ENCODE measurements at places on chromosomes 7 and 10.

DNA sequence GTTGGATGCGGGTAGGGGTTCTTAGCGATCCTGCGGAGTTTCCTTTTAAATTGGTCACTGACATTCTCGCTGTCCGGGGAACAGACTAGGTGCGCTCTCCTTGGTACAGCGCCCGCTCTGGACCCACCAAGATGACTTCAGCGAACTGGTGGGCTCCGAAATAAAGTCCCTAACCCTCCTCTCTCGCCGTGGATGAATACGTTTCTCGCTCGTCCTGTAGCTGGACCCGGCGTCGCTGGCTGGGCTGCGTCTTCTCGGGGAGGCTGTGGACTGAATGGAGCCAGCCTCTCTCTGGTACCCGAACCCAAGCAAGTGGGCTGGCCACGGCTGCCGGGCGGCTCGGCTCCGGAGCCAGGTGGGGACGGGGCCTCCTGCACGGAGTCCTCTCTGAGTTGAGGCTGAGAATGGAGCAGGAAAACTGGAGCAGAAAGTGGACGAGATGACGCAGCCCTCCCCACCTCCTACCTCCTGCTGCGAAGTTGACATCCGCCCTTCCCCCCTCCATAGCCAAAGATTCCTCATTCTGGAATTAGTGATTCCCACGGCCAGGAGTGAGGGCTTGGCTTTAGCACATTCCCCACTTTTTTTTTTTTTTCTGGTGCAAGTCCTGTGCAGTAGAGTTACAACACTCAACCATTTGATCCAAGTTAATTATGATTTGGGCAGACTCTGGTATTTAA lies 1.5 kb downstream of the UNC5B start:
- no peak for DNase-seq

DNA sequence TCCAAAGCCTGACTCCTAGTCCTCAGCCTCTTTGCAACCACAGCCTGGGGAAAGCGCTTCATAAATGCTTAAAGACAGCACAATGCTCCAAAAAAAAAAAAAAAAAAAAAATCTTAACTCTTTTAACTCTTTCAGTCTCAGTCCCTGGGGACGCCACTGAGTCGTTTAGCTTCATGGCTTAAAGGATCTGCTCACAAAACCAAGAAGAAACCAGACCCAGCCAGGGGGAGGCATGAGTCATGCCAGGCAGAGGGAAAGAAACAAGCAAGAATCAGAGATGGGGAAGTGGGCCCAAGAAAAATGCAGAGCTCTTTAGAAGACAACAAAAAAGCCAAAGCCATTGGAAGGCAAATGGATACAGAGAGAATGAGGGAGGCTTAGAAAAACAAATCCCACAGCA lies 32.5 kb upstream of the DOCK1 start:
- no peak for DNase-seq

DNA sequence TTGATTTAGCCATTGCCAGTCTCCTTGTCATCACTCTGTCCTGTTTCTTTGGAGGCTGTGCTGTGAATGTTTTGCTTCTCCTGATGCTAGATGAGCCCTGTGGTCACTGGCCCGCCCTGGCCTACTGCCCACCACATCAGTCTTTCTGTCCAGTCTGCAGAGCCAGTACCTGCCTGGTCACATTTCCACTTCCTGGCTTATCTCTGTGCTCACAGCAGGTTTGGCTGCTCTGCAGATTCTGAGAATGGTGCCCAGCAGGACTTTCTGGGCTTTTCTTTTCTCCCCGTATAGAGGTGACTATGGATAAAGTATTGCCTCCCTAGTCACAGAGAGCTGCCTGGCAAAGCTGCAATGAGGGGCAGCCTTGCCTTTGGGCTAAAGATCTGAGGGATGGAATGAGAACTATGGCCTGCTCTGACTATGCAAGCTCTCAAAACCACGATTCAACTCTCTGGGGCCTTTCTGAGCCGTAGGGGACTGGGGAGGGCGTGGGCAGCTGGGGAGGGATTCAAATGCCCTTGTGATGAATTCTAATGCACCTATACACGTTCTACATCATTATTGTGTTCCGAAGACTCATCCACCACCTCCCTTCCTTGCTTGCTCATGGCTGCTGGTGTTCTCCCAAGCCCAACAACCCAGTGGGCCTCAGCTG lies 410.4 kb upstream of the NPVF start:
- DNase-seq = no peak

DNA sequence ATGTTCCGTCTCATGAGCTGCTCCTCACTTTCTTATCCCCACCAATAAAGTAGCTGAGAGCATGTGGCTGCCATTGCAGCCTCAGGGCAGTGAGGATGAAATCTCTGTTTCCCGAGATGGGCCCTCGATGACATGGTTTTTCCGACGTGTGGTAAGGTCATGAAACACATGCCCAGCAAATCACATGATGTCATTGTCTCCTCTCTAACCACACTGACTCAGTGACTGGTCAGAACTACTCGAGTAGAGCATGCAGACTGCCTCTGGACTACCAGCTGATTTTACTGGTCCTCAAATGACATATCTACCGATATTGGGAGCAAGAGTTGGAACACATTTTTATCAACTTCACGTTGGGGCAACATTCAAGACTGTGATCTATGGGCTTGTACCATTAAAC lies 786.1 kb downstream of the CNTNAP2 start:
- no peak for DNase-seq

GRCh38 chr7:1158203-1159126 lies 1.5 kb downstream of the ZFAND2A start:
- no peak for DNase-seq

DNA sequence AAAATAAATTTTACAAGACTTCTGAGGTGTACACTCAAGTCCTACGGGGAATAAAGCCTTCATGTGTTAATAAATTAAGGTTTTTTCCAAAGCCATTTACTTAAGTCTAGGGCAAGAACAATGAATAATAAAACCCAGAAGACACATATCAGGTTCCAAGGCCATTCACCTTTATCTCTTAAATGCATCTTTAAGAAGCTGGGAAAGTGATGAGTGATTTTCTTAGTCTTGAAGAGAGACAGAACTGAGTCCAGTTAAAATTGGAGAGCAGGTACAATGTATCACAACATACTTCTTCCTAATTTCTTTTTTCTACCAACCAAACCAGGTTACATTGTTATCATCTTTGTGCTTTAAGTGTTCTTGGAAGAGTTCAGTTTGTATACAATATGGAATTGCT lies 189.5 kb downstream of the RAPGEF5 start:
- DNase-seq = no peak

DNA sequence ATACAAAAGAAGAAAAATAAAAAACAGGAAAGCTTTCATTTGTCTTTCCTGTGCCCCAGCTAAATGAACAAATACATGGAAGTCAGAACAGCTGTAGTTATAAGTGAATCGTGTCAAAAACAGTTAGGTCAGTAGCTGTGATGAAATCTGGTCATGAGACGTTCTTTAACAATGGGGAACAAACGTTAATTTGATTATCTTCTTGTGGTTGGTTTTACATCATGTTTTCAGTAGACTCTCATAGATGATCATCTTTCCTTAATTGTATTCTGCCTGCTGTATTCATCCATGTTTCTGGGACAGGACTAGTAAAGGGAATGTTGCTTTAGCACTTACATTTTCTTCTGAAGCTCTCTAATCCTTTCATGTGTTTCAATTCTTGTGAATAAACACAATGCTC lies 97.0 kb downstream of the PCLO start:
- no peak for DNase-seq

DNA sequence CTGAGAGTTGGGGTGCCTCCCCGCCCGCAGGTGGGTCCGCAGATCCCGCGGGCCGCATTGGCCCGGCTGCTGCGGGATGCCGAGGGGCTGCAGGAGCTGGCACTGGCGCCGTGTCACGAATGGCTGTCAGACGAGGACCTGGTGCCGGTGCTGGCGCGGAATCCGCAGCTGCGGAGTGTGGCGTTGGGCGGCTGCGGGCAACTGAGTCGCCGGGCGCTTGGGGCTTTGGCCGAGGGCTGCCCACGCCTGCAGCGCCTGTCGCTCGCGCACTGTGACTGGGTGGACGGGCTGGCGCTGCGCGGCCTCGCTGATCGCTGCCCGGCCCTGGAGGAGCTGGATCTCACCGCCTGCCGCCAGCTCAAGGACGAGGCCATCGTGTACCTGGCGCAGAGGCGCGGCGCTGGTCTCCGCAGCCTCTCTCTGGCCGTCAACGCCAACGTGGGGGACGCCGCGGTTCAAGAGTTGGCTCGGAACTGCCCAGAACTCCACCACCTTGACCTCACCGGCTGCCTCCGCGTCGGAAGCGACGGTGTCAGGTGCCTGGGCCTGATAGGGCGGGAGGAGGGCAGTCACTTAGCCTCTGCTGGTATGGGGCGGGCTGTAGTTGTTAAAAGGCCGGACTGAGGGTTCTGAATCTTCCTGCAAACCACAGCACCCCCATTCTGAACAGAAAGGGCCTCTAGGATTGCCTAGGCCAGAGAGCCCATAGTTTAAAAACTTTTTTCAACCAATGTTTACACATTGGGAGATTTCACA lies 1.3 kb downstream of the FBXL15 start:
- no peak for DNase-seq
